ENCODE measurements at places on chromosomes 13 and 19.
A peak's percentile ranks its signal among the peaks of the same experiment; 100 is the strongest.

DNA sequence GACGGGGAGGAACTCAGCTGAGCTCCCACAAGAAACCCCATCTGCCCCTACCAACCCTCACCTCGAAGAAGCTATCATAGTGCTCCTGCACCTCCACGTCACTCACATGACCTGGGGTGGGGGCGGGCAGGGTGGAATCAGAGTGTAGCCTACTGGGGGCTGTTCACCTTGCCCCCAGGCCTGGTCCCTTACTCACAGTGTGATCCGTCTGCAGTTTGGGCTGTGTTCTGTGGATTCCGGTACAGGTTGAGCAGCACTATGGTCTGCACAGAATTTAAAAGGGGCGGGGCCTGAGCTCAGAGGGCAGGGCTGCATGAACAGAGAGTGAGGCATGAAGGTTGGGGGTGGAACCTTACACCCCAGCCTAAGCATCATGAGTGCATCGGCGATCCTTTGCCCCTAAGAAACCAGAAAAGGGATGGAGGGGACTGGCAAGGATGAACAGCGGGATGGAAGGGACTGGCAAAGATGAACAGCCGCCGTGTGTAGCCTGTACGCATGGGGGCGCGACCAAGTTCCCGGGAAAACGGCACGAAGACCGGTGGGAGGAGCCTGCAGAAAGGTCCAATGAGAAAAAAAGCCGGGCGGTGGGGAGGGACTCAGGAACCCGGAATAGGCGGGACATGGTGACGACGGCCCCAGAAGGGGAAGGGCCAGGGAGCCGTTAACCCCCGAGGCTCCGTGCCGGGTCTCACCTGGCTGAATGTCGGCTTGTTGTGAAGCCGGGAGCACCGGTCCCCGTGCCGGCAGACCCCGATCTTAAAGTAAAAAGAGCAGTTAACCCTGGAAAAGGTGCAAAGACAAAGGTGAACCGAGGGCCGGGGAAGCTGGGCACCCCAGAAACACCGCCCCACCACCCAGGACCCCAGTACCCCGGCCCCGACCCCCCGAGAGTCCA, 539 bp downstream of the U2AF1L4 start:
- DNase-seq, result peak; percentile 94

DNA sequence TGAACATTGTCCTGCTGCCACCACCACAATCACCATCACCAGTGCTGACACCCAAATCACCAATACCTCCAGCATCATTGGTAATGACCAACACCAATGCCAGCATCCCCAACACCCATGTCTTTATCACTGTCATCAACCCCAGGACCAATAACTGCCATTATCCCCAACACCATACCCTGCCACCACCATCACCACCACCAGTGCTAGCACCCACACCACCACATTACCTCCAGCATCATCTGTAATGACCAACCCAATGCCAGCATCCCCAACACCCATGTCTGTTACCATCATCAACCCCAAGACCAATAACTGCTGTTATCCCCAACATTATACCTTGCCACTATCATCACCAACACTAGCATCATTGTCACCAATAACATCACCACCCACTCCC, 2.6 kb downstream of the LGI4 start:
- no peak for DNase-seq

GRCh38 chr19:2317756-2318155, 9.8 kb upstream of the LINGO3 start:
- DNase-seq, result no peak

DNA sequence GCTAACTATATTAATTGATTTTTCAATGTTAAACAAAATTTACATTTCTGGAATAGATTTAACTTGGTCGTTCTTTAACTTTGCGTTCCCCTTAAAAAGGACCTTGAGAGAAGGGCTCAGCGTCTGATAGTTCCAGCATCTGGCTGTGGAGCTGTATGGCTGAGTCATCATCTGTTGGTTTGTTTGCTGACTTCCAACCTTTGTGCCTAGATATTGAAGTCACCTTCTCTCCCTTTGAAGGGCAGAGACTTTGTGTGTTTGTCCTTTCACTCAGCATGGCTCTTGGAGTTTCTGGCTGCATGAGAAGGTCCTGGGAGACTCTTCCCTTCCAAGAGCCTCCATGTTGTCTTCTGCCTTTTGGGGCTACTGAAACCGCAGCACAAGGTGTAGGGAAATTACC, 16.6 kb upstream of the IRS2 start:
- DNase-seq, result no peak

DNA sequence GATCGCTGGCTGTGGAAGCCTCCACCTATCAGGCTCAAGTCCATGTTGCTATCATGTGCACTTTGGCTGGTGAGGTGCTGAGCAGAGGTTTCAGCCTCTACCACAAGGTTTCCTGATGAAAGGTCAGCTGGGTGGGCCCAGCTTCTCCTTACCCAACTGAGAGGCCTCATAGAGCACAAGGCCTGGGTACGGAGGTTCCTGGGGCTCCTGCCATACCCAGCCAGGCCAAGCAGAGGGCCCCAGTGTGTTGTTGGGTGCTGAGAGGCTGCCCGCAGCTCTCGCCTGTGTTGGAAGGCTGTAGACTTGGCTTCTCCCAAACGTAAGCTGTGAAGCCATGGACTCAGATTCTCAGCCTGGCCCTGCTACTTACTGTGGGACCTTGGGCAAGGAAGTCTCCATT, 28.2 kb downstream of the ACTN4 start:
- peak; percentile 79 for DNase-seq

DNA sequence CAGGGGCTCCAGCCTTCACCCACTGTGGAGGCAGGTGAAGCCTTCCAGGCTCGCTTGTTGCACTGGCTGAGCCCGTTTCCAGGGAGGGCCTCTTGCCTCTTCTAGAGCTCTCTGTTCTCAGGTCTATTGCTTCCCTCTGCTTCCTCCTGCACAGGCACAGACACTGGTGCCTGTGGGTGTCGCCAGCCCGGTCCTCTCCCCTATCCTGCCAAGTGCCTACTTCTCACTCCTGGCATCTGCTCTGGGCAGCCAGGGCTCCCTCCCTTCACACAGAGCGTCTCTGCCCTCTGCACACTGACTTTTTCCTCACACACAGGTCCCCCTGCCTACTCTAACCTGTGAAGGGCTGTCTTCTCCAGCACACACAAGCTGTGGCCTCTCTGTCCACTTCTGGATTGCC, 60.3 kb downstream of the SLC7A9 start:
- no peak for DNase-seq

GRCh38 chr19:47430041-47430802, 10.9 kb upstream of the MEIS3 start:
- DNase-seq, result peak; percentile 26

DNA sequence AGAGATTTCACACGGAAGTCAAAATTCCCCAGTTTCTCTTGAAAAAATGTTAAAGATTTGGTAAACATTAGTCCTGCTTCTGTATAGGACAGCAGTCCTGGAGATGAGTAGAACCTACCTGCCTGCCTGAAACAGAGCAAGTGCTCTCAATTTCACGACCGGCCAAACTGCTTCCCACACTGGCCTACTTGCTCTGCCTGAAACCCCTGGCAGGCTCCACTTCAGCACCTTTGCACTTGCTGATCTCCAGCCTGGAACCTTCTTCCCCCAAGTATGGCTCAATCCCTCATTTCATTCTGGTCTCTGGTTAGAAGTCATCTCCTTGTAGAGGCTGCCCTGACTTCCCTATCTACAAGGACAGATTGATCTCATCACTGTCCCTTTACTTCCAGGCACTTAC, 271.4 kb downstream of the DLEU7 start:
- DNase-seq, result no peak

GRCh38 chr19:662207-662961, 630 bp downstream of the RNF126 start:
- DNase-seq, result peak; percentile 78

GRCh38 chr13:73334445-73334844, 275.6 kb downstream of the KLF5 start:
- no peak for DNase-seq

GRCh38 chr19:48963371-48964204, 1.5 kb upstream of the FTL start:
- peak; percentile 34 for DNase-seq

Data from immature natural killer cell (primary cell).